Activated T-helper 17 cell treated with anti-CD3 and anti-CD28 coated beads, Interleukin-2, amount 50 U/mL, for 72 hours (primary cell): ENCODE measurements at places on chromosomes 5 and 9. TPM values are rescaled to one million over a fixed set of nuclear protein-coding genes. Genes with fewer than 3 reads are reported as not detected.

SH3TC2 gene
- not detected for total RNA-seq

GRCh38 chr5:156148301-156148700, 178.7 kb upstream of the SGCD start:
- no peak for ATAC-seq

PDE6A gene
- not detected for total RNA-seq

GRCh38 chr9:133088146-133088750, 26.5 kb downstream of the CEL start:
- no peak for ATAC-seq

DNA sequence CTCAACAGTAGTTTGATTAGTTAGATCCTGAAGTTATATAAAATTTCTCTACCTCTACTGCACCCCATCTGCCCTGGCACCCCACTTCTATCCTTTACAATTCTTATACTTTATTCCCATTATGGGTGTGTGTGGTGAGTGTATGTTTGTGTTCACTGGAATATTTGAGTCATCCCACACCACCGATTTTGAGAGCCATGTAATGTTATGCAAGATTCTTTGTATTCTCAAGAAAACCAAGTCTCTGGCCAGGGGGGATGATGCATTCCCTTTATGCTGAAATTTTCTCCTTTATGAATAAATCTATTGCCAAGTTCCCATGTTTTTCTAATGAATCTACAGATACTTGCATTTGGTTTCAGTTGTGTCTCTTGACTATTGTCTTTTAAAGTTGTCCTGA, 266.8 kb downstream of the ARHGEF28 start:
- ATAC-seq, result no peak

GRCh38 chr9:131304676-131305355, 15.3 kb downstream of the PLPP7 start:
- ATAC-seq, result no peak

DNA sequence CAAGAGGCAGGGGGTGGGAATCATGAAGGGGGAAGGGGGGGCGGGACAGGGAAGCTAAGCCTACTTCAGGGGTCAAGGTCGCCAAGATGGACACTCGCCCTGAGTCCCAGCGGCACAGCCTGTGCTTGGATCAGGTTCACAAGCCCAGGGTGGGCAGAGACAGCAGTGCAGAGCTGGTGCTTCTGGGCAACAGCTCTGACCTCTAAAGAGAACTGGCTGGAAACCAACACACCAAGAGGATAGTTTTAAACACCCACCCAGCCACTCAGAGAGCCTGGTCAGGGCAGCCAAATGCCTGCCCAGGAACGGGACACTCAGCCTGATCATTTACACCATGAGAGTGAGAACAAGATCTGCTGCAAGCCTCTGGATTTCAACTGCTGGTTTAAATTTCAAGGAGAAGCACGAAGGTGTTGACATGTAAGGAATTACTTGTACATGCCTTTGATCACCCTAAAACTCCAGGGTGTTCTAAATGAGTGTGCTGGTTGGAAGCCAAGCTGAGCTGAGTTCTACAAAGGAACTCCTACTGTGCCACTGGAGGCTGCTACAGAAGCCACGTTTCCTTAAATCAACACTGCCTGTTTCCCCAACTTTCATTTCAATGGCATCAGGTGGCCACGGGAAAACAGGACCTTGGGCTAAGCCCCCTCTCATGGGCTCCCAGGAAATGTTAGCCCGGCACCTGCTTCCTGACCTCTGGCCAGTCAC, 91.5 kb downstream of the TTLL11 start:
- ATAC-seq, result no peak

TMEM141 gene
- 30.7 TPM for total RNA-seq
